ENCODE measurements at places on chromosomes 6 and 20. TPM values are rescaled to one million over a fixed set of nuclear protein-coding genes. Genes with fewer than 3 reads are reported as not detected.

DNA sequence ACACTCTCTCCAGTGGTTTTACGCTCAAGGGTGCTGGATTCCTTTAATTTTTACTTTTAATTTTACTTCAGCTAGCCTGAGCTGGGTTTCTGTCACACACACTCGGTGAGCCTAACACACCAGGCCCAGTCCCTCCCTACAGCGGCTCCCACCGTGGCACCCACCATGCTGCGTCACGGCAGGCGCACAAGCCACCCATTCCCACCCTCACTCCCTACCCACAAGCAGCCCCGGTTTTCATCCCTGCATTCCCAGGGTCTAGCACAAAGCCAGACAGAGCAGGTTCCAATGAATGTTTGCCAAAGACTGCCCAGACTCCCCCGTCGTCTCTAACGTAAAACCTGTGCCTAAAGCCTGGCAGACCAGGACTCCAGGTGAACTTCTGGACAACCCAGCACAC, 50.3 kb downstream of the MYH7B start:
- no peak for DNase-seq
- no peaks in the 10 kb centered on the region for H3K4me1 ChIP-seq
- H3K27ac ChIP-seq = no peak overlapping the region
- no peak overlapping the region for H3K4me3 ChIP-seq
- H3K36me3 ChIP-seq = peaks cover 18% of the 10 kb centered on the region

The SLC4A11 gene
- 12.1 TPM for total RNA-seq

GRCh38 chr20:50200482-50201104, 10.0 kb downstream of the CEBPB start:
- H3K4me3 ChIP-seq = no peak overlapping the region
- H3K27me3 ChIP-seq = no peaks in the 10 kb centered on the region
- H3K36me3 ChIP-seq = no peaks in the 10 kb centered on the region
- no peak overlapping the region for H3K27ac ChIP-seq

DNA sequence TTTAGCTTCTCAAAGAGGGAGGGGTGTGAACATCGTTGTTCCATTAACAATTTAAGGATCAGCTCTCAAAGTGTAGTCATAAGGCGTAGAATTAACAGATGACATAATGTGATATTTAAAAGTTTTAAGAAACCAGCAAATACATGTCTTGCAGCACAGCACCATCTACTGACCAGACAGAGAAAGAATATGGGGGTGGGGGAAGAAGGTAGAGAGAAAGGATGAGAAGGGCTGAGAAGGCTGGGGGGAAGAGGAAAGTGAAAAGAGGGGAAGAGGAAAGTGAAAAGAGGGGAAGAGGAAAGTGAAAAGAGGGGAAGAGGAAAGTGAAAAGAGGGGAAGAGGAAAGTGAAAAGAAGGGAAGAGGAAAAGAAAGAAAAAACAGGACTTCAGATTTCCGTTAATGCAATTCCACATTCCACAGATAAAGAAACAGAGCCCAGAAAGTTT, 80.9 kb downstream of the HAO1 start:
- H3K36me3 ChIP-seq = no peaks in the 10 kb centered on the region
- peak; percentile 72 for DNase-seq
- no peak overlapping the region for H3K27ac ChIP-seq

The GMEB2 gene
- 19.3 TPM for total RNA-seq

The BPIFB1 gene
- total RNA-seq = not detected

- H3K4me1 ChIP-seq = peaks cover 59% of the 10 kb centered on the region
- peaks cover 87% of the 10 kb centered on the region for H3K27me3 ChIP-seq
- no peak overlapping the region for H3K27ac ChIP-seq
Measured at GRCh38 chr20:63005862-63006539, 763 bp downstream of the BHLHE23 start.

DNA sequence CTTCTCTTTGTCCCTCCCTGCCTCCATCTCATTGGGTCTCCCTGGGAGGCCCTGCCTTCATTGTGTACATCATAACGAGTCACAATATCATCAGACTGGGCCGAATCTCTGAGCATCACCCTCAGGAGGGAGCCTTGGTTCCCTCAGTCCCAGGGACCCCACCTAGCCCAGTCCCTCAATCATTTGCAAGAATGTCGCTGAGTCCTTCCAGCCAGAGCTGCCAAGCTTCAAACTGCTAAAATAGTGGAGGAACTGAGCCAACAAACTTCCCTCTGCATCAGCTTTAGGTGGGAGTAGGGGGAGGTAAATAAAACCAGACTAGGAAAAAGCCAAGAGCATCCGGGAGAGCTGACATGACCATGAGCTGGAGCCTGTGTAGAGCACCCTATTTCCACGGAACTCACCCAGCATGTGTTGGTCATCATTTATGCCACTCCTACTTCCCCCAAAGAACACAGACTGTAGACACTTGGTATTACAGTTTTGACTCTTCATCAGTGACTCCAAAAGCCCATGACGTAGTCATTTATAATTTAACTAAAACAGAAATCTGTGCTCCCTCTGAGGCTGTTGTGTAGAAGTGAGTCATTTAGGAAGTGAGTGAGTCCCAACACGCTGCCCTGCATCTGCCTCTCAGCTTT, 28.8 kb upstream of the IL17A start:
- H3K27ac ChIP-seq = no peak overlapping the region
- no peak overlapping the region for H3K4me3 ChIP-seq
- no peaks in the 10 kb centered on the region for H3K27me3 ChIP-seq
- no peaks in the 10 kb centered on the region for H3K36me3 ChIP-seq
- peaks cover 41% of the 10 kb centered on the region for H3K4me1 ChIP-seq

The RSPO3 gene
- total RNA-seq = not detected

DNA sequence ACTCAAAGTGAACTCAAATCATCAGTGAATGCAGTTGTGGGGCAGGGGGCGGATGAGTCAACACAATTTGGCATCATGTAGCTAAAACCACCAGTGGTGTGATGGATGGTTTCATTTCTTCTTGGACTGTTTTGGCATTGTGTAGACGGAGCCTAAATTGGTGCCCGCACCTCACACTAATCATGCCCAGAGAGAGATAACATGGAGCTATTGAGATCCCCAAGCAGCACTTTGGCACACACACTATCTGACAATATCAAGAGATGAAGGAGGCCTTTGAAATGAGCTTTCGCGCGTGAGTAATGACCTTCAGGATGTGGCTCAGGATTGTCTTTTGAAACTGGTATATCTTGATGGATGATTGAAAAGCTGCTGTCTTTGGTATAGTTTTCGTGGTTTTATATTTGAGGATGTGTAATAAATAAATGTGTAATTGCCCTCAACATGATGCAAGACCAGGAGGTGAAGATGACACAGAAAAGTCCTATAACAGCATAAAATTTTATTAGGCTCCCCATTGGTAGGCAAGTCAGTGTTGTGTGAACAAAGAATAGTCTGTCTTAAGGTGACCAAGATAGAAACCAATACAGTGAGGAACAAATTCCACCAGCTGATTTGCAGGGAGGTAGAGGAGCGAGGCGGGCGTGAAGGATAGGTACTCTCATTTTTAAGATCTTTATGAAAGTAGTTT, 174.2 kb downstream of the TSHZ2 start:
- H3K4me1 ChIP-seq = no peaks in the 10 kb centered on the region
- no peaks in the 10 kb centered on the region for H3K36me3 ChIP-seq
- DNase-seq = no peak
- H3K27ac ChIP-seq = no peak overlapping the region

DNA sequence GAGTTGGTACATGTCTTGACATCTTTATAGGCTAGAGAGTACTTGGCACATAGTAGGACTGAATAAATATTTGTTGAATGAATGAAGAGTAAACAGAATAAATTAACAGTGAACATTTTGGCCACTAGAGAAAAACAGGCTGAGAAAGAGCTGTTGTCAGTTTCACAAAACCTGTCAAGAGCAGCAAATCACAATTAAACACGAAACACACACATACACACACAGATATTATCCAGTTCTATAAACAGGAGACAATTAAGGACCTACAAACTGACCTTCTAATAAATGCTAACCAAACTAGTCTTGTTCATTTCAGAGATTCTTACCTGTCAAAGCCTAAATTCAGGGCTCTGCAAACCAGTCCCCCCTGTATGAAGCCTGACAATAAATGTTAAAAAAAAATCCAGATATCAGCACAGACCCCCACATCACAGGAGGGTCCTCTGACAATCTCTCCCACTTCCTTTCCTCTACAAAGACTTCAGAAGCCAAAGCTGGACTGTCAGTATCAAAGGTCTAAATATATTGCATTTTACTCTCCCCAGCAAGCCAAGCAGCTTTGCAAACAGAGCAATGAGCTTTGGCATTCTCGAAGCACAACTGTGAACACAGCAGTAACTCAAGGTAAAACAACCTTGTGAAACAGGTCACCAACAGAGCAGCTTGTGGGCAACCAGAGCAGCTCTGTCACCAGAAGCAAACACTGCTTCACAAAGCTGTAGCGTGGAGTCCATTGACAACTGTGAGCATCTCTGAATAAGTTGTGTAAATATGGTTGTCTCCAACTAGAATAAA, 229.9 kb downstream of the TBXT start:
- H3K4me1 ChIP-seq = no peaks in the 10 kb centered on the region
- H3K27me3 ChIP-seq = no peaks in the 10 kb centered on the region
- H3K27ac ChIP-seq = no peak overlapping the region
- H3K4me3 ChIP-seq = no peak overlapping the region
- H3K36me3 ChIP-seq = no peaks in the 10 kb centered on the region

The CST11 gene
- total RNA-seq = not detected

GRCh38 chr6:142058551-142059290, 74.0 kb upstream of the GJE1 start:
- no peak overlapping the region for H3K27ac ChIP-seq
- H3K4me3 ChIP-seq = no peak overlapping the region
- no peaks in the 10 kb centered on the region for H3K36me3 ChIP-seq
- no peaks in the 10 kb centered on the region for H3K4me1 ChIP-seq
- H3K27me3 ChIP-seq = no peaks in the 10 kb centered on the region

DNA sequence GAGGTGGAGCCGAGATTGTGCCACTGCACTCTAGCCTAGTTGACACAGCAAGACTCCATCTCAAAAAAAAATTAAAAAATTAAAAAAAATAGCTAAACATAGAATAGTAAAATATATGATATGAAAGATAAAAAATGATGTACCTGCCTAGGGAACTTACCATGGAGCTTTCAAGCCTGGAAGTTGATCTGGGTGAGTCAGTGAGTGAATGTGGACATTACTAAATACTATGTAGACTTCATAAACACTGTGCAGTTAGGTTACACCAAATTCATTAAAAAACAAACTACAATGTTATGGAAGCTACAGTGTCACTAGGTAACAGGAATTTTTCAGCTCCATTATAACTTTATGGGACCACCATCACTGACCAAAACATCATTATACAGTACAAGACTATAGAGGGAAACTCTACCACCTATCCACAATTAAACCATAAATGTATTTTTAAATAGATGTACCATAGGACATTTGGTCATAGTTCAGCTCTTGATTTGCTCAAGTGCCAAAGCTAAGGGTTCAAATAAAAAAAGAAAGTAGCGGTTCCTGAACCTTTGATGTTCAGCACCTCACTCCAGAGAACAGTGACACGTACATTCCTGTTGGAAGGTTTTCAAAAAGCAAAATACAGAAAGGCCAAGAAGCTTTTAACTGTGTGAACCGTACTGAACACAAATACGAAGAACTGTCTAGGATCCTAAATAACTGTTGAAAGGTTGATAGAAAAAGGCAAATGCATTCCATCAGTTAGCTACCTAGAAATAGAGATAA, 52.4 kb upstream of the SPDEF start:
- no peak for DNase-seq
- no peaks in the 10 kb centered on the region for H3K4me1 ChIP-seq
- H3K27ac ChIP-seq = no peak overlapping the region
- H3K27me3 ChIP-seq = no peaks in the 10 kb centered on the region
- 0 out of 2 replicates have a peak, but pooled peaks cover 4% of the 10 kb centered on the region for H3K36me3 ChIP-seq

DNA sequence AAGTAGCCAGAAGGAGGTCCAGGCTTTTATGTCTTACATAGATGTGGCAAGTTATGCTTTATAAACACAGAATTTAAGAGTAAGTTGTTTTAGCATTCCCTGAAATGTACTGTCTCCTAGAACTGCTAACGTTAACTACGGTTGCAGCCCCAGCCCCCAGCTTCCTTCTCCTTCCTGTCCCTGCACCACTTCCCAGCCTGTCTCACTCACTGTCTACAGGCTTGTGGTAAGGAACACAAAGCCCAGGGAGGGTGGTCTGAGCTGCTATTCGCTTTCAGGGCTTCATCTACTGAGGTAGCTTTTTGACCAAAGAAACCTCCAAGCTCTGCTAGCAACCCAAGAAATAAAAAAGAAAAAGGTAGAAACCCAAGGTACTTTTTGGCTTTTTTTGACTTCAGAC, 35.9 kb downstream of the PCSK2 start:
- H3K27me3 ChIP-seq = no peaks in the 10 kb centered on the region
- peak; percentile 34 for DNase-seq
- H3K4me1 ChIP-seq = no peaks in the 10 kb centered on the region
- no peak overlapping the region for H3K27ac ChIP-seq

The LKAAEAR1 gene
- not detected for total RNA-seq

- no peaks in the 10 kb centered on the region for H3K36me3 ChIP-seq
- H3K4me1 ChIP-seq = peaks cover 2% of the 10 kb centered on the region
- H3K27me3 ChIP-seq = no peaks in the 10 kb centered on the region
- H3K4me3 ChIP-seq = no peak overlapping the region
- DNase-seq = no peak
Measured at GRCh38 chr6:129696028-129696418, 14.0 kb downstream of the ARHGAP18 start.

- DNase-seq = peak; percentile 35
- no peaks in the 10 kb centered on the region for H3K27me3 ChIP-seq
- H3K4me1 ChIP-seq = peaks cover 15% of the 10 kb centered on the region
Measured at GRCh38 chr6:2951728-2952127, 19.6 kb downstream of the SERPINB6 start.

- DNase-seq = no peak
- no peaks in the 10 kb centered on the region for H3K36me3 ChIP-seq
- H3K27me3 ChIP-seq = no peaks in the 10 kb centered on the region
- H3K4me1 ChIP-seq = 0 out of 2 replicates have a peak, but pooled peaks cover 6% of the 10 kb centered on the region
- H3K4me3 ChIP-seq = no peak overlapping the region
- H3K27ac ChIP-seq = no peak overlapping the region
Measured at GRCh38 chr20:25238319-25239037, 9.4 kb upstream of the PYGB start.

- H3K4me1 ChIP-seq = peaks cover 43% of the 10 kb centered on the region
- H3K4me3 ChIP-seq = no peak overlapping the region
- H3K36me3 ChIP-seq = no peaks in the 10 kb centered on the region
- H3K27ac ChIP-seq = no peak overlapping the region
- DNase-seq = no peak
- no peaks in the 10 kb centered on the region for H3K27me3 ChIP-seq
Measured at GRCh38 chr6:111767752-111768430, 105.4 kb downstream of the FYN start.

DNA sequence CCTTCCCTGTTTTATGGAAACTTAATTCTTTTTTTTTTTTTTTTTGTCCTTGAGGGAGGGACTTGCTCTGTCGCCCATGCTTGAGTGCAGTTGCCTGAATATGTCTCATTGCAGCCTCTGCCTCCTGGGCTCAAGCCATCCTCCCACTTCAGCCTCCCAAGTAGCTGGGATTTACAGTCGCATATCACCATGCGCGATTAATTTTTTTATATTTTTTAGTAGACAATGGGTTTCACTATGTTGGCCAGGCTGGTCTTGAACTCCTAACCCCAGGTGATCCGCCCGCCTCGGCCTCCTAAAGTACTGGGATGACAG, 654 bp downstream of the TMEM14C start:
- H3K27ac ChIP-seq = peak overlapping the region; percentile 100
- peaks cover 5% of the 10 kb centered on the region for H3K36me3 ChIP-seq
- no peak for DNase-seq
- peaks cover 19% of the 10 kb centered on the region for H3K4me1 ChIP-seq
- H3K27me3 ChIP-seq = no peaks in the 10 kb centered on the region
- H3K4me3 ChIP-seq = peak overlapping the region; percentile 71

GRCh38 chr6:146543211-146543939, at the start of gene RAB32:
TSS of gene RAB32 (plus strand) at chr6:146543833. CDS start at chr6:146543872, 39 bp downstream.
- H3K27ac ChIP-seq = peak within 1 kb of the TSS; percentile 10
- H3K4me1 ChIP-seq = peaks cover 25% of the 10 kb centered on the region
- no peaks in the 10 kb centered on the region for H3K36me3 ChIP-seq
- peak; percentile 92 for DNase-seq

GRCh38 chr6:112468359-112468758, 121.2 kb downstream of the RFPL4B start:
- H3K27ac ChIP-seq = no peak overlapping the region
- H3K36me3 ChIP-seq = no peaks in the 10 kb centered on the region
- no peaks in the 10 kb centered on the region for H3K27me3 ChIP-seq
- H3K4me3 ChIP-seq = no peak overlapping the region

All from GM23338 (cell line).